NCI-H446 (cell line): ENCODE measurements at places on chromosomes 7 and 10.
A peak's percentile ranks its signal among the peaks of the same experiment; 100 is the strongest.

DNA sequence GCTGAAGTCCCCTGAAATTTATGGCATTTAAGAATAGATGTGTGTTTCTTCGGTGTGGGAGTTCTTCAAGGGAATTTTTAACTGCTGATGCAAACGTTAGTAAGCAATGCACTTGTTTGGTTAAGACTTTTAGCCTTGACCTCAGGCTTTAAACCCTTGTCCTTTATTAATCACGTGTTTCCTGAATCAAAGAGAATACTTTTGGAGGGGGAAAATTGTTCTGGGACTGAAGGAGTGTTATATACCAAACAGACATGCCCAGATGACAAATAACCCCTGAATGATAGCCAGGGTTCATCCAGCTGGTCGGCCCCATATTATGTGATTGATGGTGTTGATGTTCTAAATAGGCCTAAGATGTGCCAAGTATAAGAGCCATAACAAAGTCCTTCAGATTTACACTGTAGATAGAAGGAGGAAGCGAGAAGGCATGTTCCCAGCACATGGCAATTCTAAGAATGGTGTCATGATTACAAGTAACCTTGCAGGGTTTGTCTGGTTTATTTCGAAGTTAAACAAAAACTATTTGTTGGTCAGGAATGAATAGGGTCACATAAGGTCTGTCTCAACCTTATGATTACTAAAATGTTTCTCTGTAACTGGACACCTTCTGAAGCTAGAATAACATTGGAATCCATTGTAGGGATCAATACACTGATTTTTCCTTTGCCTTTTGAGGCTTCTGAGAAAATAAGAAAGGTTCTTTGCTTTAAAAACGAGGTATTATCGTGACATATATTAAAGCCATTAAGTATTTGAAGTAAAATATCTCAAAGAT, 124.2 kb upstream of the SEM1 start:
- no peak for DNase-seq

DNA sequence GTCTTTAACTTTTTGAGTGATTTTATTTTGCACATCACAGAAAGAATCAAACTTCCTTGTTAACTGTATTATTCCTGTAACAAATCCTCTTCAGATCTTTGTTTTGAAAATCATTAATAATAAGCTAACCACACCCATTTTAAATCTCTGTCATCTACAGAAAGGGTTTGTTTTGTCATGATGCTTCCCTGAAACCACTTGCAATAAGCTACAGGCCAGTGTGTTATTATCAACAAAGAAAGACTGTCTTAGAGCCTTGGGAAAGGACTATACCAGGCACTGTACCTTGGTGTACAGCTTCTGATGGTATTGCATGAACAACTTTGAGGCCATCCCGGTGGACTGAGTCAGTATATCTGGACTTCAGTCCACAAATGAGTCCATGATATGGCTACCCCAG, 145.3 kb upstream of the FAM3C start:
- DNase-seq, result no peak

DNA sequence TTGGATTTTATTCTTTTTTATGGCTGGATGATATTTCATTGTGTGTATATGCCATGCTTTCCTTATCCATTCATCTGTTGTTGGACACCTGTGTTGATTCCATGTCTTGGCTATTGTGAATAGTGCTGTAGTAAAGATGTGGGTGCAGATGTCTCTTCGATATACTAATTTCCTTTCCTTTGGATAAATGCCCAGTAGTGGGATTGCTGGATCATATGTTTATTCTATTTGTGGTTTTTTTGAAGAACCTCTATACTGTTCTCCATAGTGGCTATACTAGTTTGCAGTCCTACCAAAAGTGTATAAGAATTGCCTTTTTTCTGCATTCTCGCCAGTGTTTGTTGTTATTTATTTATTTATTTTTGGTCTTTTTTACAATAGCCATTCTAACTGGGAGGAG, 159.8 kb downstream of the WNT2 start:
- DNase-seq, result no peak

DNA sequence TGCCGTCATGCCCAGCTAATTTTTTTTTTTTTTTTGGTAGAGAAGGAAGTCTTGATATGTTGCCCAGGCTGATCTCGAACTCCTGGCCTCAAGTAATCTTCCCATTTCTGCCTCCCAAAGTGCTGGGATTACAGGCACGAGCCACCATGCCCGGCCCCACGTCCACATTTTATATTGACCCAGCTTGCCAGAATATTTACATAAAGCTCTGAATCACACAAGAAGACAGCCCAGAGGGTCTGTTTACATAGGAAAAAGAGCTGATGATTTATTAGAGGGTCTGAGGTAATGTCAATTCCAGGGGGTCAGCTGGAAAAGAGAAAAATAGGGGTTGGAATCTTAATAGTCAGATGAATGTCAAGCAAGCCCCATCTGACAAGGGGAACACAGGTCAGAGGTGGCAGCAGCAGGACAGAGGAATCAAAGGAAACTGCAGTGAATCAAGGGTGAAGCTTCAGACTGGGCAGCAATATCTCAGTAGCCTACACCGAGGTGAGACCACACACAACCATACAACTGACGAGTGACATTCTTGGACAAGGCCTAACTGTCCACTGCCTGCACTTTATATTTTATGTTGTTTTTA, 15.8 kb upstream of the SLF2 start:
- no peak for DNase-seq

GRCh38 chr7:152176797-152177196, 151.3 kb downstream of the GALNT11 start:
- no peak for DNase-seq

- no peak for DNase-seq
Measured at GRCh38 chr7:55119571-55119970, 100.8 kb downstream of the EGFR start.

DNA sequence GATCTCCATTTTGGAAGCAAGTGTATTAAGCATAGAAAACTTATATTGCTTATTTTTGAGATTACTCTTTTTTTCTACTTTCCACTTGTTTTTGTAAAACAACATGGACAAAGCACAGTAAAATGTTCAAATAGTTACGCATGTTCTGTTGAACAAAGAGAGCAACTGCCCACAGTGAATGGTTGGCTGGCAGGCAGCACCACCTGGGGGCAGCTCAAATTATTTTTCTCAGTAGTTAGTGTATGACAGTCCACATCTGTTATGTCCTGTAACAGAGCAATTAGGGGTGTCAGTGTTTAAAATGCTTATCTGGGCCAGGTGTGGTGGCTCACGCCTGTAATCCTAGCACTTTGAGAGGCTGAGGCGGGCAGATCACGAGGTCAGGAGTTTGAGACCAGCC, 46.1 kb upstream of the CACUL1 start:
- no peak for DNase-seq

DNA sequence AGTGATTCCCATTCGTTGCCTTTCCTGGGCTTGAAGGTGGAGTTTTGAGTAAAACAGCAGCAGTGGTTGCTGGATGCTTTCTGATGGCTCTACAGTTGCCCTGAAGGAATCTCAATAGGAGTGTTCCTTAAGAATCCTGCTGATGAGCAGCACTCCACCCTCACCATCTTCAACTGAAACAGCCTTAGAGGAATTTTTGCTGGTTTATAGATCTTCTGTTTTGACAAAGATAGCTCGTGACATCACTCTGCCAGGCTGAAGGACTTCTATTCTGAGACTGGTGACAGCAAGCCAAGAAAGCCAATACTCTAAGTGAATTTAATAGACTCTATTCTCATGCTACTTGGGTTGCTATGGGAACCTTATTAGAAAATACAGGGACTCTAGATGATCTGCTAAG, 1014.7 kb downstream of the NRG3 start:
- DNase-seq, result no peak

- DNase-seq, result no peak
Measured at GRCh38 chr10:128622706-128623105, 496.5 kb upstream of the MKI67 start.

GRCh38 chr10:43402176-43402575, 6.8 kb downstream of the HNRNPF start:
- no peak for DNase-seq

- DNase-seq, result no peak
Measured at GRCh38 chr7:69937097-69937496, 338.8 kb downstream of the AUTS2 start.

- DNase-seq, result no peak
Measured at GRCh38 chr10:62732841-62733653, 71.5 kb upstream of the ADO start.

DNA sequence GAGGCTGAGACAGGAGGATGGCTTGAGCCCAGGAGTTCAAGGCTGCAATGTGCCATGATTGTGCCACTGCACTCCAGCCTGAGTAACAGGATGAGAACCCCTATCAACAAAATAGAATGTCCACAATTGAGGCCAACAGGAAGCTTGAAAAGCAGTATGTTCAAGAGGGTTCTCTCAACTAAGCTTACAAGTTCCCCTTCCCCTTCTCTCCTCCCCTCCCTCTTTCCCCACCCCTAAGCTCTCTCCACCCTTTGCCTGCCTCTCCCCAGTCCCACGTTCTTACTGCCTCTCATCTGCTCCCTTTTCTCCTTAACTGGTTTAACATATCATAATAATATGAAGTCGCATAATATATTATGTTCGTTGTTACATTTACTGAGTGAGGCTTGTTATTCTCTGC, 35.4 kb downstream of the KIAA1549 start:
- DNase-seq, result no peak

GRCh38 chr7:26166684-26167266, 14.8 kb downstream of the NFE2L3 start:
- DNase-seq, result no peak

DNA sequence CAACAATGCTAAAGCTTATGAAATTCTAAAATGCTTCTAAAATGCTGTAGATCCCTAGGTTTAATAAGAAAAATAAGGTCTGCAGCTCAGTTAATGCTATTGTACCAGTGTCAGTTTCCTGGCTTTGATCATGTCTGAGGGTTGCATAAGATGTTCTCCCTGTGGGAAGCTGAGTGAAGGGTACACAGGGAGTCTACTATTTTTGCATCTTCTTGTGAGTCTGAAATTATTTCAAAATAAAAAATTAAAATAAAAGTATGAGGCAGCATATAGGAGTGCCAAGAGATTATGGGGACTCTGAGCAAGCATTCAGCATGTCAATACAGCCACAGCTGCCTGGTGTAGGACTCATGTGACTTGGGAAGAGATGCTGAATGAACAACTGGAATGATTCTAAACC, 14.7 kb downstream of the CHST15 start:
- no peak for DNase-seq

DNA sequence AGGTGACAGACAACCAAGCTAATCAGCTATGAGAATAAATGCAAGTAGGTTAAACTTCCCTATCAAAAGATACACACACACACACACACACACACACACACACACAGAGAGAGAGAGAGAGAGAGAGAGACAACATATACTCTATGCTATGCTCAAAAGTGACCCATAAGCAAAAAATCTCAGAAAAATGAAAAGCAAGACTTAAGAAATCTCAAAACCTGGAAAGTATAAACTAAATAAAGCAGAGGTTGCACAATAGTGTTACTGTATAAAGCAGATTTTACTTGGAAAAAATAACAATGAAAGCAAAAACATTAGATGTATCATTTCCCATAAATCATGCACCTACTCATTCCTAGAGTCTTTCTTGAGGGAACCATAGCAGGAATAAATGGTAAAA, 221.5 kb downstream of the INHBA start:
- no peak for DNase-seq

DNA sequence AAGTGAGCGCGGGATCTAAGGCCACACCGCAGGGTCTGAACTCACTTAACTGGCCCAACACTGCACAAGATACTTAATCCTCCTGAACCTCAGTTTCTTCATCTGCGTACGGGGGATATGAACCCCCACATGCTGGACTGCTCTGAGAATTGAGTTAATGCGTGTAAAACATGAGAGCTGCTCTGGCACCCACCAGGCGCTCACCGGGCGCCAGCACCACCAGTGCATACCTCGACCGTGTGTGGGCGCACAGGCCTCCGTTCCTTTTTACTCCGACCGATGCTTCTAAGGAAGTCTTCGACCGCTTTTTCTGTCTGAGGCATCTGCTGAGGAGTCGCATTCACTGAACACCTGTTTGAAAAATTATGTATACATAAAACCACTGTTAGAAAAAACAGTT, 27.2 kb downstream of the PITRM1 start:
- no peak for DNase-seq

GRCh38 chr7:108331971-108332370, 124.3 kb downstream of the NRCAM start:
- no peak for DNase-seq

DNA sequence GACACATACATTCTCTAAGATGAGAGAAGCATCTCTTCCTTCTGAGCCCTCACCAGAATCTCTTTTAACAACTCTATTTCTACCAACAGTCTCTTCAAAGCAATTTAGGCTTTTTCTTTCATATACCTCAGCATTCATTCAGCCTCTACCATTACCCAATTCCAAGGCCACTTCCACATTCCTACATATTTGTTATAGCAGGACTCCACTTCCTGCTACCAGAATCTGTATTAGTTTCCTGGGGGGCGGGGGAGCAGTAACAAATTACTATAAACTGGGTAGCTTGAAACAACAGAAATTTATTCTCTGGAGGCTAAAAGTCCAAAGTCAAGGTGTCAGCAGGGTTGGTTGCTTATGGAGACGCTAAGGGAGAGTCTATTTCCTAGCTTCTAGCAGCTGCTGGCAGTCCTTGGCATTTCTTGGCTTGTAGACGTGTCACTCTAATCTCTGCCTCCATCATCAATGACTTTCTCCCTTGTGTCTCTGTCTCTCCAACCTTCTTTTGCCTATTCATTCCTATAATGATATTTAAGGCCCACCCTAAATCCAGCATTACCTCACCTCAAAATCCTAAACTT, 7.4 kb downstream of the PRPS1L1 start:
- DNase-seq, result no peak

DNA sequence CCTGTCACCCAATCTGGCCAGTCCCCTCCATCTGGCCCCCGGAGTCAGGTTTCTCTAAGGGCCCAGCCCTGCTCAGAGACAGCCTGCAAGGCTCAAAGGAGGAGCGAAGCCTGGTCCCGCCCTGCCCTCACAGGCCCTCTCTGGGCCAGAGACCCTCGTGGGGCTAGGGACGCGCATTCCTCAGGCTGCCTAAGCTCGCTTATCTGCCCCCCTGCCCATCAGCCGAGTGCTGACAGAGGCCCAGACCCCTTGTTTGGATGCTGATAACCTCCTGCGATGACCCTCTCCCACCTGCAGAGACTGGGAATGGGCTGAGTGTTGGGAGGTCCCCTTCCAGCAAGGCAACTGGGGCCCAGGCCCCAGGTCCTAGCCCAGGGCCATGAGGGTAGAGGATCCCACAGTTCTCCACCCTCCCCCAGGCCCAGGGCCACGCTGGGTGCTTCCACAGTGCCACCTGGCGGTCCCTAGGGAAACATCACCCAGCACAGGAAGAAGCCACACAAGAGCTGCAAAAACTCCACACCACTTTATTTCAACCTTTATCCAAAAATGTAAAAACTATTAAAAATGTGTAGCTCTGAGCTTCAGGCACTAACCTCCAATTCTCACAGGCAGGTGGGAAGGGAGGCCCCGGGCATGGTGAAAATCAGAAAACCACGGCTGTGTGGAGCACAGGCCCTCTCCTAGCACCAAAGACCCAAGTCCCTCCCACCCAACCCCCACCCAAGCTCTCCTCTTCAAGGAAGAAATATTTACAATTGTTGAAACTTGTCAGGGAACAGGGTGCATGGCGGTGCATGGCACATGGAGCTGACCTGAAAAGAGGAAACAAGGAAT, 2.2 kb downstream of the NPM3 start:
- peak; percentile 6 for DNase-seq

GRCh38 chr10:127576051-127576450, 26.9 kb downstream of the NPS start:
- DNase-seq, result peak; percentile 2
